ENCODE measurements at places on chromosomes 4 and X.

- no peak for DNase-seq
These were observed 611.2 kb downstream of the RPA4 start for GRCh38 chrX:97494756-97495372.

GRCh38 chr4:89751416-89751815, 85.5 kb downstream of the SNCA start:
- DNase-seq: no peak

DNA sequence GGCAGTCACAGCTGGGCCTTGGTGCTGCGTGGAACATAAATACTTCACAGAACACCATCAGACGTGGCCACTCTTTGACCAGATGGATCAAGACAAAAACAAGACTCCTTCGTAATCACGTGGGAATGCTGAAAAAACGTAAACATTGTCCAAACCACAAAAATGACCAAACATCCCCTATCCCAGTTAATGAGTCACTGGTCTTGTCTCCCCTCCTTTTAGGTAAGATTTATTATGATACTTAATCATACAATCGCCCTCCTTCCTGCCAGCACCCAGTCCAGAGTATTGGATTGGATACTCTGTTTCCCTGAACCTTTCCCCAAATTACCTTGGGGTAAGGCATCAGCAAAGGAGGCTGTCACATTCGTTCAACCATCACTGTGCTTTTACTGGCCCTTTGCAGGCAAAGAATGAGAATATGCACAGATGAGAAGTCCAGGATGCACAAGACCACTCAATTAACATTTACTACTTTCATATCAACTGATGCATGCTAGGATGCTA, 601 bp upstream of the TCEANC start:
- no peak for DNase-seq

- DNase-seq: no peak
These were observed 200.0 kb downstream of the PPP3CA start for GRCh38 chr4:101147283-101147682.

- no peak for DNase-seq
These were observed 79.3 kb upstream of the BCOR start for GRCh38 chrX:40177117-40177430.

DNA sequence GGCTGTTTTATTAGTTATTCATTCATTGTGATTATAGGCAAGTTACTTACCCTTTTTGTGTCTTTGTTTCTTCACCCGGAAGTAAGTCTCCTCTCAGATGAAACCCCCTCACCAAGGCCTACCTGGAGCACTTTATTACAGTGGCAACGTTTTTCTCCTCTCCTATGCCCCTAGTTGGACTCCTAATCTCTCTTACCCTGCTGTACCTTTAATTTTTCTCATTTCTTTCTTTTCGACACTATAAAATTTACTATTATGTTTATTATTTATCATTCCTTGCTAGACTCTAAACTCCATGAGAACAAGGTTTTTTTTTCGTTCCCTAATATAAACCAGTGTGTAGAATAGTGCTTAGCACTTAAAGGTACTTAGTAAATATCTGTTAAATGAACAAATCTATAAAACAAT, 17.5 kb downstream of the STAP1 start:
- DNase-seq: no peak

GRCh38 chr4:138097912-138098600, 144.1 kb downstream of the SLC7A11 start:
- DNase-seq: no peak

DNA sequence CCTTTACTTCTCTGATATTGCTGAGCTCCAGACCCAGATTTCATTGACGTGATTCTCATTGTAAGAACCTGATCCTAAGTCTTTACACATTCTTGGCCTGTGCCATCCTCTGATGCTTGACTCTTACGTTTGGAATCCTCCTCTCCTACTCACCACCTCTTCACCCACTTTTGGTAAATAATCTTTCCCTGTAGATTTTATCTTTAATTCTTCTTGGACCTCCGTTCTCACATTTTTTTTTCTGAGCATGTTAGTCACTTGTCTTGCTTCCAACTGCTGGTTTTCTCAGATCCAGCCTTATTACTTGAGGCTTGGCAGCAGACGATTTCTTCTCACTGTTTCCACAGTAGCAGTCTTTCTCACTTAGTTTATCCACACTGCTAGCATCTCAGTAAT, 12.4 kb upstream of the SH3RF1 start:
- no peak for DNase-seq

- no peak for DNase-seq
These were observed 66.3 kb upstream of the NUDT6 start for GRCh38 chr4:122988696-122989095.

- no peak for DNase-seq
These were observed 50.5 kb upstream of the GUCY1A1 start for GRCh38 chr4:155616117-155616516.

DNA sequence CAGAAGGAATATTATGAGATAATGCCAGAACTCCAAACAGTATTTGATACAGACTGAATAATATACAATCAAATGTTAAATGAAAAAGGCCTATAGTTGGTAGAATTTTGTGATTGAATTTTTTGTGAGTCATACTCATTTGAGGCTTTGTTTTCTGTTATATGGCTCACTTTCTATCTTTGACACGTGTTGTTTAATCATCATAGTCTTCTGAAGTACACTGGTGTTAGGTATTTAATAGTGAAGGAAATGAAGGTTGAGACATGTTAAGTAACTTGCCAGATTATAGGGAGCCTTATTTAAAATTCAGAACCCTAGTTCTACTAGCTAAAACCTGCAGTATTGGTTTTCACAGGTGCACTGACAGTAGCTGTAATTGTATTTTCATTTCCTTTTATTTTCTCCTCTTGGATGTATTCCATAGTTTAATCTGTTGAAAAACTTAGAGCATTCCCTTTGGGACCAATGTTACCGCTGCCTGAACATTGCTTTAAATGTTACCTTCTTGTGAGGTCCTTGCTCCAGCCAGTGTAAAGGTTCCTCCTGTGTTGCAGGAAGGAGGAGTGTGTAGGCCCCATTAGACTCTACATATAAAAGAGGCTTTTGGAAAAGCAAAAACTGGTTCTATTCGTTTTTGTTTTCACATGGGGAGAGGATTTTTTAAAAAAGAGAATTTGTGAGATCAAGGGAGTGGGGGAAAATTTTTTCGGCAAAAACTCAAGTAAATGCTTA, 224.1 kb downstream of the ARHGAP10 start:
- no peak for DNase-seq

DNA sequence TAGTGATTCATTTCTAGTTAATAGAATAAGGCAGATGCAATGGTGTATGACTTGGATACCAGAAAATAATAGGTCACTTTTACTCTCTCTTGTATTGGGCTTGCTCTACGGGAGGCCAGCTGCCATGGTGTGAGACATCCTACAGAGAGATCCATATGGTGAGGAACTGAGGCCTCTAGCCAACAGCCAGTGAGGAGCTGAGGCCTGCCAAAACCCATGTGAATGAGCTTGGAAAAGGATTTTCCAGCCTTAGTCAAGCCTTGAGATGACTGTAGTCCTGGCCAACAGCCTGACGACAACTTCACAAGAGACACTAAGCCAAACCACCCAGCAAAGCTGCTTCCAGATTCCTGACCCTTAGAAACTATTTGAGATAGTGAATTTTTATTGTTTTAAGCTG, 1300.2 kb downstream of the RAPGEF2 start:
- DNase-seq: no peak

DNA sequence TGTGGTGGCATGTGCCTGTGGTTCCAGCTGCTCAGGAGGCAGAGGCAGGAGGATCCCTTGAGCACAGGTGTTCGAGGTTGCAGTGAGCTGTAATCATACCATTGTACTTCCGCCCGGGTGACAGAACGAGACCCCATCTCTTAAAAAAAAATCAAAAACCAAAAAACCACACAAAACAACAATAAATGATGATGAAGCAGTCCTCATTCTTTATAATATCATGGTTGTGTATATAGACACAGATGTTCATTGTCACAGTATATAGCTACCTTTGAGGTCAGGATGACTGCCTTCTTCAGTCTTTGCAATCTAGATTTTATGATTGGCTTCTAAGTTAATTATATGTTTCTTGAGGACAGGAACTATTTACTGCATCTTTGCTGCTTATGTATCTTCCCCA, 37.0 kb downstream of the ZFX start:
- no peak for DNase-seq

- no peak for DNase-seq
These were observed 332.5 kb downstream of the PDGFC start for GRCh38 chr4:156638925-156639605.

GRCh38 chrX:11437642-11438379, 144.6 kb downstream of the AMELX start:
- no peak for DNase-seq

- no peak for DNase-seq
These were observed 117.7 kb upstream of the PSAPL1 start for GRCh38 chr4:7552466-7552865.

DNA sequence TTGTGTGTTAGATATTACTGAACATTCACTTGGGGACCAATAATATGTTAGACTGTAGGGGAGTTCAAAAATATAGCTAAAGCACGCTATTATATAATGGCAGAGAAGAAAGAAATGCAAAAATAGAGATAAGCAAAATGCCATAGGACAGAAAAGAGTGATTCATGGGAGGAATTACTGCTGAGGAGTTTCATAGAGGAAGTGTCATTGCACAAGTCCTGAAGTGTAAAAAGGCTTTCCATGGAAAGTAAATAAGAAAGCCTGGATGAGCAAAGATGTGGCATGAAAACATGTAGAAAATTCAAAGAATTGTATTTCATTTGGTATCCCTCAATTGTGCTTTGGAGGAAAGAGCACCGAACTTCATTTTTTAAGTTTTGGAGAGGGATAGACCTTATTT, 14.5 kb downstream of the HMGB2 start:
- DNase-seq: no peak

GRCh38 chr4:60133375-60133774, 1066.8 kb upstream of the ADGRL3 start:
- no peak for DNase-seq

- DNase-seq: no peak
These were observed 74.8 kb downstream of the FREM3 start for GRCh38 chr4:143625632-143626031.

DNA sequence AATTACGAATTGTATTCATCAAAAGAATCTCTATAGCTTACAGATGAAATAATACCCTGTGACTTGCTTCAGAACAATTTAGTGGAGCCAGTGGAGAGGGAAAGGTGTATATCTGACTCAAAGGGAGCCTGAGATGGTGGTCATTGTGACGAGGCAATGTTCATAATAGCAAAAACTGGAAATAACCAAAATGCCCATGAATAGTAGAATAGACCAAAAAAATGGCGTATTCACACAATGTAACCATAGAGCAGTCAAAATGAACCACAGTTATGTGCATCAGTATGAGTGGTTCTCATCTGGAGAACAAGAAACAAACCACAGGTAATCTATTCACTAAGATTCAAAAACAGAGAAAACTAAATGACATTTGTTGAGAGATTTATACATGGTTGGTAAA, 125.3 kb upstream of the CLNK start:
- no peak for DNase-seq

DNA sequence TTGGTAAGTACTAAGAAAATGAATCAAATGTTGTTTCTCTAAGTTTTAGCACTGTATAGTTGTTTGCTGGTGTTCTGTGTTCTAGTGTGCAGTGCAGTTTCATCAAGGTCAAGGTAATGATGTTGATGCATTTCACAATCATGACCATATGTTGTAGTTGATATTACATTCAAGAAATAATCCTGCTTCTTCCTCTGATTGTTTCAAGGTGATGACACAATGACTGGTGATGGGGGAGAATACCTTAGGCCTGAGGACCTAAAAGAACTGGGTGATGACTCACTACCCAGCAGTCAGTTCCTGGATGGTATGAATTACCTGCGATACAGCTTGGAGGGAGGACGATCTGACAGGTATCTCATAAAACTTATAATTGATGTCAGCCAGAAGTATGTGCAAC, 261.6 kb downstream of the ANK2 start:
- DNase-seq: no peak

DNA sequence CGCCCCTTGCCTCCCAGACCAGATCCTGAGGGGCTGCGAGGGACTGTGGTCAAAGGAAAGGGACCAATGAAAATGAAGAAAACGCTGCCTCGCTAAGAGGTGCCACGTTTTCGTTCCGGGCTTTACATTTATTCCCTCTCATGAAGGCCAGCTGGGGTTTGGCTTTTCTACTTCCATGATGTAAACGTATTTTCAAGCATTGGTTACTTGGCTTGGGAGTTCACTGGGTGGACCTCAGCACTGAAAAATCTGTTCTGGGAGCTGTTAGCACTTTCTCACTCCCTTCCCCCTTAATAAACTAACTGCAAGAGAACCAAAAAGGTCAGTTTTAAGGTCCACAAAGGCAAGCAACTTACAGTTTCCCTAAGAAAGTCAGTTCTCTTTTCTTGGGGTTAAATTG, 40.6 kb upstream of the ADGRG2 start:
- DNase-seq: no peak

DNA sequence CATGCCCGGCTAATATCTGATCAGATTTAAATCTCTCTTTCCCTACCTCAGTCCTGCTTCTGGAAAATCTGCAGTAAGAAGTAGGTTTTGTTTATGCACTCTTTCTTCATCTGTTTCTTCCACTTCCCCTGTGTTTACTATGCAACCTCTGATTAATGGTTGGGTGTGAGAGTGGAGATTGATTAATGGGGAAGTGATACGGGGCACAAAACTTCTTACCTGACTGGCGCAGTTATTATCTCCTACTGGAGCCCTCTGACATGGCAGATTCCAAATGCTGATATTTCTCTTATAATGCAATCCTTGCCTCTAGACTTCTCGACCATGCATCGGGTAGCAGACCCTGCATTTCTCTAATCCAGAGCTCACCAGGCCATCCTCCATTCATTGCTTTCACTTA, 60.2 kb upstream of the HPGD start:
- no peak for DNase-seq

DNA sequence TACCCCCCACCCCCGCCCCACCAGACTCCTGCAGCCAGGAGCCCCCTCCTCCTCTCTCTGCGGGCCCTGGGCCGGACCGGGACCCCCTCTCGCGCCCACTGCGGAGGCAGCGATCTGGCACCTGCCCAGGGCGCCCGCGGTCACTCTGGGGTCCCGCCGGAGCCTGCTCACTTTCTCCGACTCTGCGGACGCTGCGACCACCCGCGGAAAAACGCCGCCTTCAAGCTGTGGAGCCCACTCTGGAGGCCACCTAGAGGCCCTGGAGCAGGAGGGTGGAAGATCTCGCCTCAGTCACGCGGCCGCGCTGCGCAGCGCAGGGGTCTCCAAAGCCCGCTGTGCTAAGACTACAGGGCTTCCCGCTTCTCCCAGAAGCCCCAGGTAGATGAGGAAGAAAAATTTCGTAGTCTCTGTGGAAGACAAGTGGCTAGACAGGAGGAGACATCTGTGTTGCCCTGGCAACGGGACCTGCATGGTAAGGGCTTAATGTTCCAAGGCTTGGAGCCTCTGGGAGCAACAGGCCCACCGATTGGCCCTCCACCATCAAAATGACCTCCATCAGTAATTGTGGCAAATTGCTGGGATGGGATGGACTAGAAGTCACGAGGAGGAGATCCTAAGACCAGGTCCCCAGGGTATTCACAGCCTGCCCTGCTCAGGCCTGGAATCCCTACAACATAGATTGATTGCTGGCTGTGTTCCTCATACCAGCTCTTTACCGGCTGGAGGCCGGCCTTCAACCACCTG, at the start of gene PNMA6F:
Gene PNMA6F, minus strand, starts transcription at position 387 of the 744 bp plus-strand sequence. CDS start 1,093 bp downstream, outside the sequence.
- DNase-seq: no peak

GRCh38 chrX:72479324-72480274, 93.0 kb downstream of the HDAC8 start:
- DNase-seq: no peak
